ENCODE measurements at places on chromosomes 1 and 21.

- DNase-seq: peak; percentile 5
Observed at GRCh38 chr1:153688736-153689328, 10.3 kb downstream of the NPR1 start.

- DNase-seq: no peak
Observed at GRCh38 chr1:165856606-165857005, 29.2 kb downstream of the UCK2 start.

DNA sequence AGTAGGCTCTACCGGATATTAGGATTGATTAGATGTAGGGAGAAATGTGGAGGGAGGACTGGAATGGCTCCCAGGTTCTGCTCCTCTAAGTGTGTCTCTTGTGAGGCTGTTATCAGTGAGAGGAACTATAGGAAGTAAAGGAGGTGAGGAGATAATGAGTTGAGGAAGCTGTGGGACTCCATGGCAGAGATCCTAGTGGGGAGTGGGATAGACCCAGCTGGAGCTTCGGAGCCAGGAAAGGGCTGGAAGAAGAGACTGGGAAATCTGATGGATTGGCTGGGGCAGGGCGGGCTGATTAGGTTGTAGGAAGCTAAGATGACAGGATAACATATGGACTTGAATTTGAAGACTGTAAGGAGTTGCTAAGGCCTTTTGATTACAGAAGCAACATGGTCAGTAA lies 14.8 kb upstream of the BCL9 start:
- DNase-seq: no peak

DNA sequence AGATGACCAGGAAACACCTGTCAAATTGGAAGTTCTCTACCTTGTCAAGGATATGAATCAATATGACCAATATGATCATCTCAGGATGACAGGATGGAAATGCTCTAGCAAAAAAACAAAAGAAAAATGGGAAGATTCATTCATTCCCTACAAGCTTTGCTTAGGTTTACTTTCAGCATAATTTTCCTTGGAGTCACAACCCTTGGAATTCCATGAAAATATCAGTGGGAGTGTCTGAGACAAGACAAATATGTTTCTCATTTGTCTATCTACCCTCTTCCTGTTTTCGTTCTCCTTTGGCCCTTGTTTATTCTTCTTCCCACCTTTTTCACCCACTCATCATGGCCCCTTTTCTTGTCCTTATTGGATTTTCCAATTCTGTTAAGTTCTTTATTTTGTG lies 50.6 kb downstream of the COLGALT2 start:
- no peak for DNase-seq

DNA sequence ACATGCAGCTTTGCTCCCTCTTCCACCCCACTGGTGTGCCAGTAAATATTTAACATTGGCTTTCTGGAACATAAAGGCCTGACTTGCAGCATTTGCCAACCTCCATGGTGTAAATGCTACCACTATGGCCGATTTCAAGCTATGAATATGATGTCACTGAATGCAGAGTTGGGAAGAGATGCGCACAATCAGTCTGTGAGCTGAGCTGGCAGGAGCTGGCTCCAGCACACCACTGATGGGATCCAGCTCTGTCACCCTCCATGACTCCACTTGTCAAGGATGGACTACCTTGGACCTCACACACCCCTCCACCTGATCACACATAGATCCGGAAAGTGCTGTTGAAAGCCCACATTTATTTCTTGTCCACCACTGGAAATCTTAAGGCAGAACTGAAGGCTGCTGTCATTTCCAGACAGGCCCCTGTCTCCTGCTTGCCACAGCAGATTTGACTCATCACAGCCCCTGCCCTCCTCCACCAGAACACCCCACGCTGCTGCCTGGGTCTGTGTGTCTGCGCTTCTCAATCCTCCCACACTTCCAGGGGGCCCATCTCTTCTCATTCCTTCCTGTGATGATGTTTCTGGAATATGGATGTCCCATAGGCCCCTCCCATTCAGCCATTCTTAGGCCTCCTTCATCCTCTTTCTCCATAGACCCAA lies 82.2 kb upstream of the BCAR3 start:
- DNase-seq: no peak

DNA sequence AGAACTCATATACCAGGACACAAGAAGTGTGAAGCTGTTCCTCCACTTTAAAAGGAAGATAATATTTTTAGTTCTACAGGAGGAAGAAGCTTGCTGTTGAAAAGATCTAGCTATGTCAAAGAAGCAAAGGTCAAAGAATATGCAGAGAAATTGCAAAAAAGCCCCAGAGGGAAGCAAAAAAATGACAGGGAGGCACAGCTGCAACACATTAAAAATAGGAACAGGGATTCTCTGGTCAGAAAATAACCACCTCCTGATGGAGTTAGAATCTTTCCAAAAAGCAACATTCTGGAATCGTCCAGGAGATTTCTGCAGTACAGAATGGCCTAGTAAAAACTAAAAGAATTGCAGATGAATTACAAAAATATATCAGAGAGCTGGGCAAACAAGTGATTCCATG lies 238.9 kb upstream of the PRMT6 start:
- DNase-seq: no peak
